Stimulated activated naive B cell treated with anti-CD40 and anti-IgM and Interleukin-4, amounts not matched to agents 10 μg/mL and 1 μg/mL and 100 μg/mL, for 72 hours (primary cell): ENCODE measurements at places on chromosomes 5 and 9.

- H3K4me1 ChIP-seq: peaks cover 20% of the 10 kb centered on the region
- H3K4me3 ChIP-seq: no peak overlapping the region
Measured at GRCh38 chr5:43044181-43044914, 4.2 kb upstream of the ANXA2R start.

- H3K4me3 ChIP-seq: no peak overlapping the region
- H3K27me3 ChIP-seq: no peaks in the 10 kb centered on the region
- H3K27ac ChIP-seq: peak overlapping the region; percentile 76
- peaks cover 45% of the 10 kb centered on the region for H3K4me1 ChIP-seq
- DNase-seq: no peak
Measured at GRCh38 chr9:76608575-76609273, 149.7 kb downstream of the GCNT1 start.

GRCh38 chr5:31273631-31274378 is 80.3 kb downstream of the CDH6 start:
- H3K27ac ChIP-seq: no peak overlapping the region
- no peak overlapping the region for H3K4me3 ChIP-seq
- no peaks in the 10 kb centered on the region for H3K36me3 ChIP-seq
- no peaks in the 10 kb centered on the region for H3K4me1 ChIP-seq
- H3K27me3 ChIP-seq: no peaks in the 10 kb centered on the region
- DNase-seq: no peak

DNA sequence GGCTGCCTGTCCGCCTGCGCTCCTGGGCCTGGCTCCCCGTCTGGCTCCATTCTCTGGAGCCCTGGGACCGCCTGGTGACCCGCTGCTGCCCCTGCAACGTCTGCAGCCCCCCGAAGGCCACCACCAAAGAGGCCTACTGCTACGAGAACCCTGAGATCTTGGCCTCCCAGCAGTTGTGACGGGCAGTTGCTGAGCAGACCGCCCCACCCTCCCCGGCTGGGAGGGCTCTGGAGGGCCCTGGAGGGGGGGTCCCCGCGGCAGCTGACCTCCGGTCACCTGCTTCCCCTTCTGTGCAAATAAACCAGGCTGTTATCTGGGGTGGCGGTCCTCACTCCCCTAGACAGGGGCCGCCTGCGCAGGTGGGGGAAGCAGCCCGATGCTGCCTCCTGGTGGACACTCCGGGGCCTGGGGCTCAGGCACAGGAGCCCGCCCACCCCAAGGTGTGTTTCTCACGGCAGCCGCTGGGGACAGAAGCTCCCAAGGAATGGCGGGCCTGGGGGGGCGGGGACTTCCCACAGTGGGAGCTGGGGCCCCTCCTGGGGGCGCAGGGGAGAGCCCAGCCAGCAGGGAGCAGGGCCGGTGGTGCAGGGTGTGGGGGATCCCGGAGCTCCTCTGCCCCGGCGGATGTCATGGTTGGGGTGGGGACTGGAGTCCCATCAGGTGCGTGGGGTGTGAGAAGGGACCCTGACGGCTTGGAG is 4.7 kb upstream of the TUBB4B start:
- peaks cover 10% of the 10 kb centered on the region for H3K27me3 ChIP-seq
- peak overlapping the region; percentile 61 for H3K4me3 ChIP-seq
- H3K27ac ChIP-seq: peak overlapping the region; percentile 71
- DNase-seq: peak; percentile 82
- H3K36me3 ChIP-seq: peaks cover 6% of the 10 kb centered on the region

DNA sequence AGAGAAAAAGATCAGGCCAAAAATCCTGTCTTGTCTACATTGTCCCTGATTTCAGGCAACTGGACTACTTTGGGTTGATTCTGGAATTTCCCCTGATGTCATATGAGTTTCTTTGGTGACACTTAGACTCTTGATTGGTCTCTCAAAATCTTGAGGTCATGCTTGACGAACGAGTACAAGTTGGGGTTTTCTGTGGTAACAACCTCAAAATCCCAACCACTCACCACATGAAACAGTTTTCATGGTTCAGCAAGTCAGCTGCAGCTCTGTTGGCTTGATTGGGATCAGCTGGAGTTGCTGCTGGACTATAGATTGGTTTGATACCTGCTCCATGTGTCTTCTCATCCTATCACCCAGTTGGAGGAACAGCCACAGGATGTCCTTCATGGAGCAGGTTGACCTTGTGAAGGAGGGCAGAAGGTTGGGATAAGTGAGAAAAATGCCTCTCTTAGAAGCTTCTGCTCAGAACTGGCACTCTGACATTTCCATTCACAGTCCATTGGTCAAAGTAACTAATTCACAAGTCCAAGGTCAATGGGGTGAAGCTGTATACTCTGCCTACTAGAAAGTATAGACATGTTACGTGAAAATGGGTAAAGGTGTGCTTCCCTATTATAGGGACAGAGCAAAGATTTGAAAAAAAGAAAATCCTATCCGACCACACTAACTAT is 284.5 kb downstream of the SH3GL2 start:
- peak; percentile 20 for DNase-seq
- no peaks in the 10 kb centered on the region for H3K36me3 ChIP-seq

GRCh38 chr5:174970502-174970901 is 246.1 kb downstream of the MSX2 start:
- no peak overlapping the region for H3K27ac ChIP-seq
- H3K36me3 ChIP-seq: no peaks in the 10 kb centered on the region
- H3K27me3 ChIP-seq: peaks cover 4% of the 10 kb centered on the region
- no peak for DNase-seq
- no peak overlapping the region for H3K4me3 ChIP-seq
- H3K4me1 ChIP-seq: no peaks in the 10 kb centered on the region

- no peaks in the 10 kb centered on the region for H3K4me1 ChIP-seq
- no peak overlapping the region for H3K4me3 ChIP-seq
- H3K27me3 ChIP-seq: no peaks in the 10 kb centered on the region
- H3K36me3 ChIP-seq: peaks cover 21% of the 10 kb centered on the region
- DNase-seq: no peak
- no peak overlapping the region for H3K27ac ChIP-seq
Measured at GRCh38 chr5:170251462-170251861, 18.7 kb downstream of the C5orf58 start.

- H3K4me1 ChIP-seq: no peaks in the 10 kb centered on the region
- H3K4me3 ChIP-seq: no peak overlapping the region
- no peaks in the 10 kb centered on the region for H3K36me3 ChIP-seq
- no peak for DNase-seq
- no peak overlapping the region for H3K27ac ChIP-seq
Measured at GRCh38 chr5:60448600-60448999, 251.4 kb downstream of the DEPDC1B start.

GRCh38 chr5:120614531-120615180 is 150.6 kb downstream of the PRR16 start:
- H3K4me1 ChIP-seq: no peaks in the 10 kb centered on the region
- no peaks in the 10 kb centered on the region for H3K27me3 ChIP-seq
- DNase-seq: no peak

DNA sequence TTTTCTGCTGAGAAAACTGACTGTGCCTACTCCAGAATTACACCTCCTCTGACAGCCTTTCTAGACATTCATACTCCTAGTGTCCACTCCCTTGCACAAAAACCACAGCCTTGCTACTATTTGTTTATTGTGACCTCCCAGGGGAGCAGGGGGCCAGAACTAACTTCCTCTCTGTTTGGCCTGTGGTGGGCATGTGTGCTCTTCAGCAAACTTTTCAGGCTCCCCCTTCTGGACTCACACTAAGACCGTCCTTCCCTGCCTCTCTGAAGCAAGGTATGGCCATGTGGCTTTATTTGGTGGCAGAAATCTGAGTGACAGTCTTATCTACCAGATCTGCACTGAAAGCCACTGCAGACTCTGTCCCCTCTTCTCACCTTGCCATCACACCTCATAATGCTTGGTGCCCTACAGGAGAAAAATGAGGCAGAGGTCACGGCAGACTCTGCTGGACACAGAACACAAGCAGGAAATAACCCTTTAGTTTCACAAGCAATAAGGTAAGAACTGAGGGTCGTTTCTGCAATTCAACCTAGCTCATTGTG is 28.2 kb downstream of the LIFR start:
- H3K36me3 ChIP-seq: no peaks in the 10 kb centered on the region
- H3K4me3 ChIP-seq: no peak overlapping the region
- DNase-seq: no peak

- H3K4me1 ChIP-seq: no peaks in the 10 kb centered on the region
- no peak for DNase-seq
- no peak overlapping the region for H3K4me3 ChIP-seq
- no peaks in the 10 kb centered on the region for H3K36me3 ChIP-seq
- H3K27ac ChIP-seq: no peak overlapping the region
Measured at GRCh38 chr5:31333475-31333874, 140.0 kb downstream of the CDH6 start.

- no peak for DNase-seq
- no peaks in the 10 kb centered on the region for H3K27me3 ChIP-seq
- no peaks in the 10 kb centered on the region for H3K4me1 ChIP-seq
- H3K36me3 ChIP-seq: peaks cover 53% of the 10 kb centered on the region
- H3K4me3 ChIP-seq: no peak overlapping the region
Measured at GRCh38 chr5:80170117-80170535, 85.7 kb downstream of the SERINC5 start.

DNA sequence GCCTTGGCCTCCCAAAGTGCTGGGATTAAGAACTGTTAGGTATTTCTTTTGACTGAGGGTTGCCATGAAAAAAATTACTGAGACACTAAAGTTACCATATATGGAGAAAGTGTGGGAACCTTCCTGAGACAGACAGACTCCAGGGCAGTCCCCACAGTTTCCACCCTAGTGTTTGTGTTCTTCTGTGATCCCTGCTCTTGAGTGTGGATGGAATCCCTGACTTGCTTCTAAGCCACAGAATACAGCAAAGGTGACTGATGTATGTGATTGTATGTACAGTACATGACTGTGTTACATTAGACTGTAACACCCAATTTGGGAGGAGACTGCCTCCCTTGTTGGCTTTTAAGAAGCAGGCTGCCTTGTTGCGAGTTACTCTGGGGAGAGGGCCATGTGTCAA is 24.7 kb upstream of the ADAM19 start:
- H3K4me1 ChIP-seq: peaks cover 56% of the 10 kb centered on the region
- no peak for DNase-seq
- H3K4me3 ChIP-seq: no peak overlapping the region
- H3K27me3 ChIP-seq: no peaks in the 10 kb centered on the region

GRCh38 chr5:87069974-87070608 is 197.6 kb upstream of the RASA1 start:
- H3K36me3 ChIP-seq: no peaks in the 10 kb centered on the region
- H3K27ac ChIP-seq: peak overlapping the region; percentile 51
- no peak for DNase-seq
- no peak overlapping the region for H3K4me3 ChIP-seq

- DNase-seq: no peak
- H3K27me3 ChIP-seq: peaks cover 12% of the 10 kb centered on the region
- H3K36me3 ChIP-seq: peaks cover 12% of the 10 kb centered on the region
- peaks cover 14% of the 10 kb centered on the region for H3K4me1 ChIP-seq
- no peak overlapping the region for H3K27ac ChIP-seq
Measured at GRCh38 chr9:132774886-132775285, 103.2 kb downstream of the AK8 start.

- no peak for DNase-seq
- H3K27me3 ChIP-seq: peaks cover 7% of the 10 kb centered on the region
- H3K4me3 ChIP-seq: no peak overlapping the region
- no peak overlapping the region for H3K27ac ChIP-seq
Measured at GRCh38 chr5:74200560-74200959, 440.0 kb downstream of the ENC1 start.

- H3K4me1 ChIP-seq: no peaks in the 10 kb centered on the region
- H3K4me3 ChIP-seq: no peak overlapping the region
- no peak for DNase-seq
- no peaks in the 10 kb centered on the region for H3K27me3 ChIP-seq
- H3K36me3 ChIP-seq: no peaks in the 10 kb centered on the region
Measured at GRCh38 chr5:39638813-39639212, 214.0 kb upstream of the DAB2 start.
